Right ventricle myocardium superior (tissue), 1 donor: ENCODE measurements at places on chromosomes 12 and 14. TPM values are rescaled to one million over a fixed set of nuclear protein-coding genes. Genes with fewer than 3 reads are reported as not detected.

TAS2R42 gene
- total RNA-seq = not detected

CACNA1C gene
- 151 TPM for total RNA-seq

TESPA1 gene
- 0.59 TPM for total RNA-seq

FAIM2 gene
- total RNA-seq = 10.6 TPM

IAPP gene
- not detected for total RNA-seq

CAMKK2 gene
- 14.8 TPM for total RNA-seq

FLRT2 gene
- total RNA-seq = 3.0 TPM

FOXN4 gene
- total RNA-seq = not detected
